ENCODE measurements at places on chromosomes 1 and 21.

GRCh38 chr1:223466151-223466550, 72.9 kb downstream of the CCDC185 start:
- DNase-seq: no peak

DNA sequence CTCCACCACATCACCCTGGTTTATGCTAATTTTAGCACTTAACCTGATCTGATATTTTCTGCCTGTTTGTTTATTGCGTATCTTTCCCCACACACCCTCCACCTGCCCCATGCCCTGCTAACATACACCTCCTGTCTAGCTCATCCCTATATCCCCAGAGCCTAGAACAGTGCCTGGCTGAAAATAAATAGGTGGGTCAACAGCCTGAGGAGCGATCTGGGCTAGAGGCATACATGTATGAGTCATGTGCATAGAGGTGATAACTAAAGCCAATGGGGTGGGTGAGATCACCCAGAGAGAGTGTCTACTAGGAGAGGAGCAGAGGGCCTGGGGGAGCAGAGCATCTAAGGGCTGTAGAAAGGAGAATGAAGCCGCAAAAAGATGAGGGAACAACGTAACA, 2.7 kb downstream of the HTR1D start:
- no peak for DNase-seq

DNA sequence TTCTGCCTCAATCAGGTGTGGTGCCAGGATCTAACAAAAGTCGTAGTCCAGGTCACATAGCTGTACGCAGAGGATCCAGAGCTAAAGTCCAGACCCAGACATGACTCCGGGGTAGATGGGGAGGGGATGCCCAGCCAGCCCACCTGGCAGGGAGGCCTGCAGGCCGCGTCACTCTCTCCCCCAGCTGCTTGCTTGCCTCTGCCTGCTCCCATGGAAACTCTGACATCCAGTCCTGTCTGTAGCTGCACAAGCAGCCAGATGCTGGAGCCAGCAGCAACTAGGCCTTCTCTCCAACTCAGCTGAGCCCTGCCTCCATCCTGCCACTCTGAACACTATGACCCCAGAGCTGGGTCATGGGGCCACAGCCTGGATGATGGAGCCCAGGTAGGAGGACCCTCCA, 8.1 kb downstream of the COL8A2 start:
- peak; percentile 76 for DNase-seq

GRCh38 chr1:212698467-212699103, 1.1 kb downstream of the BATF3 start:
- DNase-seq: no peak

GRCh38 chr1:202365092-202365815, 16.8 kb downstream of the PPP1R12B start:
- no peak for DNase-seq

Measured in right forelimb (tissue), 1 donor.